GM23338 (cell line): ENCODE measurements at places on chromosomes 3 and 15.

DNA sequence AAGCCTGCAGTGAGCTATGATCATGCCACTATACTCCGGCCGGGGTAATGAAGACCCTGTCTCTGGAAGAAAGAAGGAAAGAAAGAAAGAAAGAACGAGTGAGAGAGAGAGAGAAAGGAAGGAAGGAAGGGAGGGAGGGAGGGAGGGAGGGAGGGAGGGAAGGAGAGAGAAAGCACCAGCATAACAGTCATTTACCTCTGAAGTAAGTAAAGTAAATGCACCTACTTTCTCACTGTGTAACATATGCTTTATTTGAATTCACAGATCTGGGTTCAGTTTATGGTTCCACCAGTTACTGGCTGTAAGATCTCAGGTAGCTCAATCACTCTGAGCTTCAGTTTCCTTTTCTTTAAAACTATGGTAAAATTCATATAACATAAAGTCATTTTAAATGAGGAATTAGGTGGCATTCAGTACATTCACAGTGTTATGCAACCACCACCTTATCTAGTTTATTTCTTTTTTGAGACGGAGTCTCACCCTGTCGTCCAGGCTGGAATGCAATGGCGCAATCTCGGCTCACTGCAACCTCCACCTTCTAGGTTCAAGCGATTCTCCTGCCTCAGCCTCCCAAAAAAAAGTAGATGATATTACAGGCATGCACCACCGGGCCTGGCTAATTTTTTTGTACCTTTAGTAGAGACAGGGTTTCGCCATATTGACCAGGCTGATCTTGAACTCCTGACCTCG is 16.1 kb upstream of the RAD54L2 start:
- no peak overlapping the region for H3K27ac ChIP-seq
- DNase-seq: no peak
- no peak overlapping the region for H3K4me3 ChIP-seq
- H3K4me1 ChIP-seq: no peaks in the 10 kb centered on the region
- H3K36me3 ChIP-seq: no peaks in the 10 kb centered on the region

- no peaks in the 10 kb centered on the region for H3K27me3 ChIP-seq
- no peak for DNase-seq
- no peak overlapping the region for H3K27ac ChIP-seq
- no peaks in the 10 kb centered on the region for H3K4me1 ChIP-seq
- H3K36me3 ChIP-seq: no peaks in the 10 kb centered on the region
Measured at GRCh38 chr3:100525753-100526612, 33.6 kb downstream of the TMEM45A start.

DNA sequence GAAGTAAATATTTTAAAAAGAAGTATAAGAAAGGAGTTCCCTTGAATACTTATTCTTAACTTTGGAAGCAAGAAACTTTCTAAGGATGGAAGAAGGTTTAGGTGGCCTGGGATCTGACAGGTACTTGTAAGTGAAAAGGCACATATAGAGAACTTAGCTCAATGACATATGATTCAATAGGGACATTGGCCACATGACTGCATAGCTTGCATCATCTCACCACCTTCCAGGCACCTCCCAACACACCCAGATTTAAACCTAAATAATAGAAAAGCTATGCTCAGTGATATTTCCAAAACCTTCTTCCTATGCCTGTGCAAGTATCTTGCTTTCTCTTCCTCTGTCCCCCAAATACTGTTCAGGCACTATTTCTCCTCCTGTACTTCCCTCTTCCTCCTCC is 4.7 kb upstream of the P2RY1 start:
- H3K4me3 ChIP-seq: no peak overlapping the region
- no peak overlapping the region for H3K27ac ChIP-seq
- peaks cover 15% of the 10 kb centered on the region for H3K4me1 ChIP-seq
- H3K36me3 ChIP-seq: no peaks in the 10 kb centered on the region
- DNase-seq: no peak

- no peaks in the 10 kb centered on the region for H3K4me1 ChIP-seq
- no peaks in the 10 kb centered on the region for H3K36me3 ChIP-seq
- H3K27ac ChIP-seq: no peak overlapping the region
- no peak for DNase-seq
- H3K27me3 ChIP-seq: no peaks in the 10 kb centered on the region
Measured at GRCh38 chr3:46289966-46290365, 47.7 kb downstream of the CCR3 start.

DNA sequence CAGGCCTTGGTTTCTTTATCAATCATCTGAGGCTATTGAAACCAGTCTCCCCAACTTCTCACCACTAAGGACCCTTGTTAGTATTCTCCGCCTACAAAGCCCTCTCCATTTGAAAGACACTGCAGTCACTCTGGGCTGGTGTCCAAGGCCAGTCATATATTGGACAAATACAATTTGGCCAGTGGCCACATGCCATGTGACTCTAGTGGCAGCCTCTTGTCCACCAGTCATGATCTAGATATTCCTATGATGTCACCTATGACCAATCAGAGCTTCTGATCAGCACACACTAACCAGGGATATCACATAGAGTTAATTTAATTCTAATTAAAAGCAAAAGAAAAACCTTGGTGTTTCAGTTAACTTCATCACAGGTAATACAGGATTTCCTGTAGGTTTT is 68.2 kb downstream of the RAB11A start:
- no peak overlapping the region for H3K4me3 ChIP-seq
- DNase-seq: no peak
- H3K27me3 ChIP-seq: no peaks in the 10 kb centered on the region
- no peaks in the 10 kb centered on the region for H3K4me1 ChIP-seq

GRCh38 chr3:181933052-181933618 is 221.4 kb downstream of the SOX2 start:
- no peak overlapping the region for H3K27ac ChIP-seq
- no peaks in the 10 kb centered on the region for H3K36me3 ChIP-seq
- DNase-seq: no peak
- no peak overlapping the region for H3K4me3 ChIP-seq
- H3K4me1 ChIP-seq: peaks cover 6% of the 10 kb centered on the region; the same call in 1 of the 2 replicates
- H3K27me3 ChIP-seq: no peaks in the 10 kb centered on the region

DNA sequence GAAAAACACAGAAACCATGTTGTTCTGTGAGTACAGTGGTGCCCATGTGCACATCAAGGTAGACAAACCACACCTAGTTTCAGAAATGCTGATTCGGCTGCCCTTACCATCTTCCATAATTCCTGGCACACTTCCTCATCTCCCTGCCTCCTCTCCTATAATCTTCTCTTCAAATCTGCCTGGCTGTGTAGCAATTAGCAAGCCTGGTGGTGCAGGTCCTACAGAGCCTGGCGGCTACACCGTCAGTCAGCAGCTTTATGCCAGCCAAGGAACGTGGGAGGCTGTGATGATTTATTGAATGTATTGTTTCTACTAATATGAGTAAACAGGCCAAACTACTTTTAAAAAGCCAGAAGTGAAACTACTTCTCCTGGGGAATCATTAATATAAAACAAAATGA is 106.8 kb downstream of the SEMA6D start:
- H3K36me3 ChIP-seq: no peaks in the 10 kb centered on the region
- DNase-seq: no peak
- H3K27me3 ChIP-seq: no peaks in the 10 kb centered on the region

DNA sequence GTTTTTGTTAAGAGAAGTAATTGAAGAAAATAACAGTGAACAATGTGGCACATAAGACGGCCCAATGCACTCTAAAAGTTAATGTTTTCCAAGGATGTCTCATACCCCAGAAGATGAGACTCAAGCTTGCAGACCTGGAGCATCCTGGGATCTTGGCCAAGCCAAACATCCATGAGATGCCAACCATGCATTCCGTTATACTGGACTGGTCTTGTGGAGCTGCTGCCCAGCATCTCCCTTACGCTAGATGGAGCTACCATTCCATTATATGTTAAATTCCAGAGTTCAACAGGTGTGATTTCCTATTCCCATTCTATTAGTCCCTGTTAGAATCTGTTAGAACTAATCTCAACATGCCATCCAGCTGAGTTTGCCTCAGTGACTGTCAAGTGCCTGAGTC is 181.8 kb downstream of the PDCD6IP start:
- DNase-seq: peak; percentile 46
- H3K27me3 ChIP-seq: no peaks in the 10 kb centered on the region
- H3K4me3 ChIP-seq: no peak overlapping the region
- H3K36me3 ChIP-seq: no peaks in the 10 kb centered on the region

DNA sequence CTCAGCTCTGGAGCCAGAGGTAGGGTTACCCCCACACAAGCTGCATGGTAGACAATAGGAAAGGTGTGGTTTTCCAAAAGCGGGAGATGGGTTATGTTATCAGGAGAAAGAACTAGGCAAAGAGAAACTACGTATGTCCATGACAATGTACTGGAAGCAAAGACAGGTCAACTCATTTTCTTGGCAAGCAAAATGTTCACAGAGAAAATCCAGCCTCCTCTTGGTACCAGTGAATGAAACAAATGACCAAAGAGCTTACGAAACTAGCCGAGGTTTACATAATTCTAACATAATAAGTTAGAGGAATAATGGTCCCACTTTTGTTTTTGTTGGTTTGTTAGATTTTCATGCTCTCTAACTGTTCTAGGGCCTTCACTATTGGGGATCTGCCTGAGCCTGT is 338.1 kb upstream of the TGFBR2 start:
- H3K27me3 ChIP-seq: no peaks in the 10 kb centered on the region
- H3K4me3 ChIP-seq: no peak overlapping the region
- no peaks in the 10 kb centered on the region; the same call in 1 of the 2 replicates for H3K36me3 ChIP-seq
- no peak for DNase-seq

DNA sequence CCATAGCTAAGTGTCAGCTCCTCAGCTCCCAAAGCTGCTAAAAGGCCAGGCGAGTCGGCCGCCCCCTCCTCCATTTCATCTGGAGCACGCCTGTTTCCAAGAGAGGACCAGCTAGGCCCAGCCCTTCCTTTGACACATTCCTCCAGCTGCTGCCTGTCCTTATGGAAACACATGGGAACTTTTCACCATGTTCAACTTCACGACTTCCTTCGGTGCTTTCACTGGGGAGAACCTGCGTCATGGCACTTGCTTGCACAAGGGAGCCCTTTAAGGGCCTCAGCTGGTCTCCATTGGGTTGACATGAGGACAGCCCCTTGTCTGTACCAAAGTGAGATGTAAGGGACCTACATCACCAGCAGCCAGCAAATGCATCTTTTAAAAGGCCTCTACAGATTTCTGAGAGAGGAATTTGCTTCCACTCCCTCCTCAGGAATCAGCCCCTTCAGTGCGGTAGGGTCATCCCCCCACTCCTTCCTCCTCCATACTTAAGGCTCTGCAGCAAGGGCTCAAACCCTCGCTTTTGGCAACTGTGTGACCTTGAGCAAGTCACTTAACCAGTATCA is 2.1 kb downstream of the MAGI1 start:
- peak overlapping the region; percentile 81; the same call in 1 of the 2 replicates for H3K27ac ChIP-seq
- H3K36me3 ChIP-seq: no peaks in the 10 kb centered on the region
- peak; percentile 72 for DNase-seq
- H3K27me3 ChIP-seq: no peaks in the 10 kb centered on the region

- no peak overlapping the region for H3K4me3 ChIP-seq
- H3K27me3 ChIP-seq: no peaks in the 10 kb centered on the region
- peaks cover 15% of the 10 kb centered on the region for H3K4me1 ChIP-seq
- DNase-seq: no peak
Measured at GRCh38 chr3:116836286-116836685, 126.7 kb downstream of the TUSC7 start.

DNA sequence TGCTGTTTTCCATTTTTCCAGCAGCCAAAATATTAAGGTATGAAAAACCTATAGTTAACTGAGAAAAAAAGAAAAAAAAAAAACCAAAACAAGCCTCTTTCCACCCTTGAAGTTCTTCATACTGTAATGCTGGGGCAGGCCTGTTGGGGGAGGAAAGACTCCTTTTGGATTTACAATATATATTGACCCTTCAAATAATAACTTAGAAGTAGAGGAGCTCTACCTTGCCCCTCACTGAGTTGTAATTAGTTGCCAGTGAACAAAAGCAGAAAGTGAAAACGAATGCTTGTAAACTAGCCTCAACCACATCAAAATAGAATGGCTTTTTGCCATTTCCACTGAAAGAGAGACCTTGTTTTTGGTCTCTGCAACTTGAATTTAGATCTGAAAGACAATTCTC is 326.6 kb downstream of the NR2F2 start:
- no peaks in the 10 kb centered on the region for H3K27me3 ChIP-seq
- H3K36me3 ChIP-seq: no peaks in the 10 kb centered on the region
- no peak overlapping the region for H3K4me3 ChIP-seq
- no peak overlapping the region for H3K27ac ChIP-seq

DNA sequence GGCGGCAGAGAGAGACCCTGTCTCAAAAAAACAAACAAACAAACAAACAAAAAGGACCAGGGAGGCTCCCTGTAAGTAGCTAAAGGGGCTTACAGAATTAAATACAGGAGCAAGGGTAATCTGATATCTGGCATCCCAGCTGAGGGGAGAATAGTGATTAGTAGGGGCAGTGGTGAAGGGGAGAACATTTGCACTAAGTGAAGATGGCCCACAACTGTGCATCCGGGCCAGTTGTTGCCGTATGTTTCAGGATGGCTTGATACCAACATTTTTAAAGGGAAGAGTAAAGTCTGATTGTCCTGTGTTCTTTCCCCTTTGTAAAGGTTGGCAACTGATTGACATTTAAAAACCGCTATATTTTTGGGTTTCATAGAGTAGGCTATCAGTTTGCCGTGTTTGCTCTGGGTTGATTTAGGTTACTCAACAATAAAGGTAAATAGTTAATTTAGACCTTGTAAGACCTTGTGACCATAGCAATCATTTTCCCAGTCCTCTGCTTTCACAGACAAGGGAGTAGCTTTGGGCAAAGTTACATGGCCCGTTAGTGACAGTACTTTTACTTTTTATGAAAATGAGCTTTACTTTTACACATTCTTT is 167.8 kb downstream of the PTPRG start:
- H3K27me3 ChIP-seq: no peaks in the 10 kb centered on the region
- H3K36me3 ChIP-seq: no peaks in the 10 kb centered on the region
- H3K27ac ChIP-seq: no peak overlapping the region
- DNase-seq: no peak

DNA sequence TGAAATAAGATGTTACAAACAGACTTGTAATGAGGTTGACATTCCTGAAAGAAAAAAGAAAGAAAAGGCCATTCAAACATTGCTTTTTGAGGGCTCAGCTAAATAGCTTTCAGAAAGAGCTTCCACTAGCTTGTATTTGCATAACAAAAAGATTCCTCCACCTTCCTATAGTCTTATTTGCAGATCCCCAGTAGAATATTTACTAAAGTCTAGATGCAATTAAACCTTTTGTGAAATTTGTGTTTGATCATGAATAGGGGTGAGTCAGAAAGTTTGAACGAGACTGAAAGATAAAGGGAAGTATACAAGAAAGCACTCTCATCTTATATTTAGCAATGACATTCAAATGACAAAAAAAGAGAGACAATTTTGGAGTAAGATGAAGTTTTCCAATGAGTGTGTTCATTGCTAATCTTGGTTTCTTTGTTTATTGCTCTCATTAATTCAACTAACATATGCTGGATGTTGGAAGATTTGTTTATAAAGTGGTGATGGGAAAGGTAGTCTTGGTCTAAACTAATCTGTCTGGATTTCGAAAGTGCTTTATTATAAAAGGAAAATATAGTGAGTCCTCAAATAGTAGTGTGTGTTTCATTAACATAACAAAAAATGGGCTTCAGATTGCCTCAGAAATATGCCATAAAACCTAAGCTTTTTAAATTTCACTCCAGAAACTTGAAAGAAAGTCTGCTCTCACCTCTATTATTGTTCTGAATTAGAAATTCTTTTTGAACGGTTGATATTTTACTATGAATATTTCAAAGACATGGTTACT is 9.1 kb upstream of the CADPS start:
- no peaks in the 10 kb centered on the region for H3K36me3 ChIP-seq
- peaks cover 46% of the 10 kb centered on the region for H3K4me1 ChIP-seq
- H3K4me3 ChIP-seq: no peak overlapping the region
- H3K27me3 ChIP-seq: no peaks in the 10 kb centered on the region
- peak overlapping the region; percentile 89 for H3K27ac ChIP-seq
